ENCODE measurements at places on chromosomes 5 and 9. TPM values are rescaled to one million over a fixed set of nuclear protein-coding genes. Genes with fewer than 3 reads are reported as not detected.

The SPOCK1 gene
- 23.2 TPM for total RNA-seq

- no peak for DNase-seq
These were observed 42.1 kb upstream of the CTNND2 start for GRCh38 chr5:11946317-11946716.

The RANBP3L gene
- total RNA-seq, result 0.83 TPM

DNA sequence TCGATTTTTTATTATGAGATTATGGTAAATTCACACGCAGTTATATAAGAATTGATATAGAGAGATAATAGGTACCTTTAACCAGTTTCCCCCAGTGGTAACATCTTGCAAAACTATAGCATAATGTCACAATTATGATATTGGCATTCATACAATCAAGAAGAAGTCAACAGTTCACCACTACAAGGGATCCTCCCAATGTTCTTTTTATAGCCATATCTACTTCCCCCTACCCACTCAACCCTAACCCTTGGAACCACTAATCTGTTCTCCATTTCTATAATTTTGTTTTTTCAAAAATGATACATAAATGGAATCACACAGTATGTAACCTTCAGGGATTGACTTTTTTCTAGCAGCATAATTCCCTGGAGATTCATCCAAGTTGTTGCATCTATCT lies 9.8 kb downstream of the ACTL7B start:
- no peak for DNase-seq

GRCh38 chr9:16743375-16743774 lies 127.1 kb downstream of the BNC2 start:
- no peak for DNase-seq

DNA sequence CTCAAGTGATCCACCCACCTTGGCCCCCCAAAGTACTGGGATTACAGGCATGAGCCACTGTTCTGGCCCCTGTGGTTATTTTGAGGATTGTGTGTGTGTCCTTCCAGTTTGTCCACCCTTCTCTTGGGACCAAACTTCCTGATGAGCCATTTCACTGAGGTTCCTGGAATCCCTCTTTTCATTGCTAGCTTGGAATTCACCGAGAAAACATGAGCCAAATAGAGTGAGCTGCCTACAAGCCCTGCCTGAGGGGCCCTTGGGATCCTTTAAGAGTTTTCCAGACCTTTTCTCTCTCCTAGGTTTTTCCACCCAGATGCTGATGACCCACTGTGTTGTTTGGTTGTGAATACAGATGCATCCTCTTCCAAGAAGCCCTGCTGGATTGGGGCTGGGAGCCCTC lies 13.2 kb upstream of the KIF12 start:
- no peak for DNase-seq

GRCh38 chr9:134602547-134603362 lies 38.8 kb upstream of the COL5A1 start:
- DNase-seq, result peak; percentile 89

DNA sequence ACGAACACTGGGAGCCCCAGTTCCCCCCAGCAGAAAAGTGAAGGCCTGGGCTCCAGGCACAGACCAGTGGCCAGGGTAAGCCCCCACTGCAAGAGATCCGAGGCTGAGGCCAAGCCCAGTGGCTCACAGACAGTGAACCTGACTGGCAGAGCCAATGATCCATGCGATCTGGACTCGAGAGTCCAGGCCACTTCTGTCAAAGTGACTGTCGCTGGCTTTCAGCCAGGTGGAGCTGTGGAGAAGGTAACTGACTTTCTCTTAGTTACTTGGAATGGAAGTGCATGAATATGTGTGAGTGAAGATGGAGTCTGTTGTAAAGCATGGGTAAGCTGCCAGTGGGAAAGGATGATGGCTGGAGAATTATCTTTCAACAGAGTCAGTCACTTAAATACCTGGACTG lies 99.7 kb downstream of the GOLPH3 start:
- DNase-seq, result no peak

Measured in LHCN-M2 (cell line).